Lung (tissue), 17 donors: ENCODE measurements at places on chromosomes 12 and 14. TPM values are rescaled to one million over a fixed set of nuclear protein-coding genes. Genes with fewer than 3 reads are reported as not detected.

Gene C12orf50
- 0.08 TPM for polyA plus RNA-seq

Gene RNASE7
- 0.18 TPM for polyA plus RNA-seq

Gene SLC25A3
- polyA plus RNA-seq: 359 TPM

Gene TMEM179
- 0.10 TPM for polyA plus RNA-seq

Gene DCN
- polyA plus RNA-seq: 178 TPM

Gene AQP2
- polyA plus RNA-seq: not detected
